ENCODE measurements at places on chromosomes 1 and 21. TPM values are rescaled to one million over a fixed set of nuclear protein-coding genes. Genes with fewer than 3 reads are reported as not detected.

The CFHR5 gene
- not detected for total RNA-seq

The OLFML3 gene
- 96.1 TPM for total RNA-seq

The HSPB7 gene
- total RNA-seq = 313 TPM

The CFHR1 gene
- total RNA-seq = 1.7 TPM

The BRDT gene
- total RNA-seq = not detected

The RPTN gene
- not detected for total RNA-seq

The CELA3B gene
- total RNA-seq = 1.0 TPM

The PROK1 gene
- total RNA-seq = 0.26 TPM

The ACADM gene
- 39.8 TPM for total RNA-seq

The NBPF19 gene
- 37.5 TPM for total RNA-seq

The ADGRL4 gene
- total RNA-seq = 31.9 TPM

The LAD1 gene
- 0.71 TPM for total RNA-seq

The S100B gene
- total RNA-seq = 8.7 TPM

The CFHR3 gene
- total RNA-seq = 1.2 TPM

The GBP6 gene
- not detected for total RNA-seq

The CRABP2 gene
- total RNA-seq = 3.8 TPM

The LCE1C gene
- not detected for total RNA-seq

The NUP210L gene
- 0.12 TPM for total RNA-seq

The CFAP45 gene
- total RNA-seq = 2.5 TPM

The C1orf116 gene
- total RNA-seq = 0.13 TPM

The TMEM82 gene
- not detected for total RNA-seq

The HHAT gene
- total RNA-seq = 3.1 TPM

The NBPF10 gene
- 4.8 TPM for total RNA-seq

The CAMK1G gene
- not detected for total RNA-seq

The SPRR1B gene
- total RNA-seq = not detected

The ACKR1 gene
- 226 TPM for total RNA-seq

The RHEX gene
- 3.3 TPM for total RNA-seq

The OR2T29 gene
- not detected for total RNA-seq

The CDC14A gene
- 14.0 TPM for total RNA-seq

The TNN gene
- not detected for total RNA-seq

The ASH1L gene
- total RNA-seq = 73.1 TPM

The PTGS2 gene
- total RNA-seq = 17.0 TPM

The CEP170 gene
- total RNA-seq = 120 TPM

The SELENON gene
- total RNA-seq = 68.0 TPM

The C1orf185 gene
- not detected for total RNA-seq

The C1orf226 gene
- total RNA-seq = 5.5 TPM

The CHIA gene
- total RNA-seq = not detected

The ADGRL2 gene
- total RNA-seq = 62.7 TPM

The RGS8 gene
- total RNA-seq = 0.10 TPM

The PROX1 gene
- total RNA-seq = 2.6 TPM

The SAMSN1 gene
- 16.1 TPM for total RNA-seq

The SPATA45 gene
- total RNA-seq = not detected

The MCOLN3 gene
- 1.3 TPM for total RNA-seq

The VHLL gene
- not detected for total RNA-seq

All from aorta (tissue), 5 donors.